Thoracic aorta (tissue), 2 donors: ENCODE measurements at places on chromosomes 16 and 17.
A peak's percentile ranks its signal among the peaks of the same experiment; 100 is the strongest.

GRCh38 chr17:10286324-10286723 lies 86.5 kb downstream of the MYH13 start:
- DNase-seq: no peak

GRCh38 chr17:33623841-33624240 lies 330.7 kb upstream of the ASIC2 start:
- no peak for DNase-seq

DNA sequence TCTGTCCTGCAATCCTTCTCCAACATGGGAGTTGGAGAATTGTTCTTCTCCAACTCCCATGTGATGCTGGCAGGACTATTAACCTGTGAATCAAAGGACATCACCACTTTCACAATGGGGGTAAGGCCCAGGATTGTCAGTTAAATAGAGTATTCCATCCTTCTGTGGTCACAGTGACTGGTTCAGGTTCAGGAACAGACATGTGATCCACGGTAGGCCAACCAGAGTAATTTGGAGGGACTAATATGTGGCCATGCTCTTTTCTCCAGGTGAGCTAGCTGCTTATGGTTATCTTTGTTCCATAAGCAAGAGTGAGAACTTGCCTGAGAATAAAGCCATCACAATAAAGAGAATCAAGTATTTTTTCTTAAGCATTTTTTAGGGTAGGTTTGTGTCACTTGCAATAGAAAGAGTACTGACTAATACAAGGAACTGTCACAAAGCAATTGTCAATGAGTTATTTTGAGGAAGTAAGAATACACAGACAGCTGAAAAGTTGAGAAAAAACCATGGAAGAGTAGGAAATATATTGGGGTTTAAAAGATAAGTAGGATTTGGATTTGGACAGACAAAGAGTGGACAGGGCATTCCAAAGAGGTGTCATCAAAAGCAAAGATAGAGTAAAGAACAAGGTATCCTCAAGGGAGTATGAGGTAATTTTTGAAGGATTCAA lies 63.4 kb downstream of the BRIP1 start:
- DNase-seq: no peak

GRCh38 chr17:76570877-76571471 lies 14.7 kb downstream of the ST6GALNAC2 start:
- DNase-seq: no peak

GRCh38 chr16:72963533-72964315 lies 84.2 kb downstream of the ZFHX3 start:
- no peak for DNase-seq

DNA sequence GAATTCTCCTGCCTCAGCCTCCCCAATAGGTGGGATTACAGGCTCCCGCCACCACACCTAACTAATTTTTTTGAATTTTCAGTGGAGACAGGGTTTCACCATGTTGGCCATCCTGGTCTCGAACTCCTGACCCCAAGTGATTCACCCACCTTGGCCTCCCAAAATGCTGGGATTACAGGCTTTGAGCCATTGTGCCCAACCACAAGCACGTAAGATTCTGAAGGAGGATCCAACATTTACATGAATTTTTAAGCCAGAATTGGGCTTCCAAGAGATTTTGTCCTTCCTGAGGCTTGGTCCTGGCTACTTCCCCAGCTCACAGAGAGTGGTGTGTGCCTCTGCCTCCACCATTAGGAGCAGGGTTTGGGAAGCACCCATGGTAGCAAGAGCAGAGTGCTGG lies 11.1 kb downstream of the G6PC3 start:
- no peak for DNase-seq

GRCh38 chr16:28538733-28539596 lies at the start of gene NUPR1:
Gene NUPR1, minus strand, starts transcription at chr16:28538974. Its CDS starts 67 bp downstream, at chr16:28538907.
- peak; percentile 86 for DNase-seq

DNA sequence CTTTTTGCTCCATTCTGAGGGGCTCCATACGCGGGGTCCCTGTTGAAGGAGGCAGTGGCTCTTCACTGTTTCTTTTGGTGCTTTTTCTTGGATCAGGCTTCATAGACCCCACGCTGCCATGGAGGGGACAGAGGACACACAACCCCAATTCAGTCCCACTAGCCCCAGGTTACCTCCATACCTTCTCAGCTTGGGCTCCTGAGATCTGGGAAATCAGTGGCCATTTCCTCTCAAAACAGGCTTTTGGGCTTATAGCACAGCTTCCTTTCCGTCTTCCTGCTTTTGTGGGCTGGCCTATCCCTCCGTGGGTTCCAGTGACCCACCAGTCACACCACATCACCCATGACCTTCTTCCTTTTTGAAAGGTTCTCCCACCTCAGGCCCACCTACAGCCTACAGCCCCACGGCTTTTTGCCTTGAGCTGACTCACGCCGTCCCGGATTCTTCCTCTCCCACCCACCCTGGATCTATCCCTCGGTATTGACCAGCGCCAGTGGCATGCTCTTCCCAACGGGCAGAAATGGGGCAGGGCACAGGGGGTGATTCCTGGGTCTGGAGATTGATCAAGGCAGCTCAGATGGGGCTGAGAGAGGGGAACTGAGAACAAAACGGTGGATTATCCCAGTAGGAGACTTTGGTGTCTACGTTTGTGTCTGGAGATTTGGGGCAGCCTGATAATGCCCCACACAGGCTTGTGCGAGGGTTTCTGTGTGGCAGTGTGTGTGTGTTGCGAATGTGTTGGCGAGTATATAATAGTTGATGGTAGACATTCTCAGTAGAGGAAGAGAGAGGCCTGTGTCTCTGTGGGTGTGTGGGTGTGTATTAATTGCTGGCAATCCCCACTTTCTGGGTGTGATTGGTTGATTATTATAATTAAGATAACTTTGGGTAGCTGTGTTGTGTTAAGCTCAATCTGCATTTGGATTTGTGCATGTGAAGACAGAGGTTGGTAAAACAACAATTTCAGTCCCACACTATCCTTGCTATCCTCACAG lies 3.8 kb downstream of the TBX21 start:
- no peak for DNase-seq
